ENCODE measurements at places on chromosomes 11 and 22. TPM values are rescaled to one million over a fixed set of nuclear protein-coding genes. Genes with fewer than 3 reads are reported as not detected.

The TRIM5 gene
- total RNA-seq = 12.5 TPM

The FGF3 gene
- total RNA-seq = not detected

The PAAF1 gene
- 17.2 TPM for total RNA-seq

The DEFB131B gene
- not detected for total RNA-seq

The ACRV1 gene
- total RNA-seq = 0.52 TPM

The NUMA1 gene
- total RNA-seq = 177 TPM

The ALKBH8 gene
- 3.7 TPM for total RNA-seq

The SPDYC gene
- not detected for total RNA-seq

The NXPE1 gene
- total RNA-seq = not detected

The SMTNL1 gene
- total RNA-seq = 69.9 TPM

The OR9G4 gene
- total RNA-seq = not detected

The OR51B4 gene
- total RNA-seq = 0.52 TPM

The RBMXL2 gene
- total RNA-seq = not detected

The TSSK2 gene
- not detected for total RNA-seq

The CD6 gene
- under 0.01 TPM for total RNA-seq

The MUC5AC gene
- total RNA-seq = under 0.01 TPM

The MICAL2 gene
- total RNA-seq = 35.5 TPM

The OAF gene
- 13.6 TPM for total RNA-seq

The PATE4 gene
- not detected for total RNA-seq

The BET1L gene
- 8.9 TPM for total RNA-seq

The SCGB2A2 gene
- total RNA-seq = not detected

The PRDM10 gene
- total RNA-seq = 4.2 TPM

The COA4 gene
- 73.1 TPM for total RNA-seq

The RFPL1 gene
- total RNA-seq = not detected

The MS4A4A gene
- total RNA-seq = 11.5 TPM

The CRYBA4 gene
- total RNA-seq = not detected

The KCNQ1OT1 gene
- 6.8 TPM for total RNA-seq

The PKDREJ gene
- total RNA-seq = not detected

The IGLL1 gene
- total RNA-seq = not detected

The SLC7A4 gene
- total RNA-seq = 1.6 TPM

Data from skeletal muscle tissue (tissue), 5 donors.